Choroid plexus epithelial cell (primary cell): ENCODE measurements at places on chromosomes 5 and 9.

DNA sequence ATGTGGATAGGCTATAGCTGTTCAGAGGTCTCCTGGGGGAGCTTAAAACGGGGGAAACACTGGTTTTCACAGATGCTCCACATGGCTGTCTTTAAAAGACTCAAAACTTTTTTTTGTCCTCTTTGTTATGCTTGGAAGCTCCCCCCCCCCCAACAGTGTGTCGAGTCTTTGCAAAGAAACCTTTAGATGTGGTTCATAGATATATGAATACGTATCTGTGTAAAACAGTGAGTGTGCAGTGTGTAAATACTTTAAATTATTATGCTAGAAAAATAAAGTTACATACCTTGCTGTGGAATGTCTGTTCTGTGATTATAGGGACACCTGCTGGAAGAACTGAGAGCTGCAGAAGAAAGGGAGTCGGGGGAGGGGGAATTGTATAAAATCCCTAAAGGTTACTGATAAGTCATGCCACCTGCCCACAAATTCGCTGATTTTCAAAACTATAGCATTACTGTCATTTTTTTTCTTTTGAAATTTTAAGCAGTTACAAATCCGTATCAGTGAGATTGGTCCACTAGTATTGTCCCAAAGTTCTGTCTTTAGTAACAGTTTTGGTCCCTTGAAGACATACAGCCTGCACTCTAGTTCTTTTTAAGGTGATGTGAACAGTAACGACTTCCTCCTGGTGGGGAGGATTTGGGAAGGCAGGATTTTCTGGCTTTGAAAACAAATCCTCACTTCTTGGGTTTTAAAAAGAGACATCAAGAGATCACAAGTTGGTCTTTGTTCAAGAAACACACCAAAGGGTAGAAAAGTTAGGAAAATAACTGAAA, 22.9 kb downstream of the RGMB start:
- DNase-seq = peak; percentile 77

- no peak for DNase-seq
Observed at GRCh38 chr9:108436448-108436847, 419.3 kb downstream of the ACTL7B start.

- no peak for DNase-seq
Observed at GRCh38 chr5:31404325-31404724, 127.6 kb downstream of the DROSHA start.

- DNase-seq = no peak
Observed at GRCh38 chr9:120922404-120923195, 4.0 kb downstream of the TRAF1 start.
